ENCODE measurements at places on chromosomes 16 and 17. TPM values are rescaled to one million over a fixed set of nuclear protein-coding genes. Genes with fewer than 3 reads are reported as not detected.

Gene MPDU1
- 94.1 TPM for total RNA-seq

Gene CLEC3A
- total RNA-seq: not detected

Gene QPRT
- total RNA-seq: 1.3 TPM

Gene CRISPLD2
- 3.2 TPM for total RNA-seq

Gene SLC5A2
- 0.11 TPM for total RNA-seq

Gene GFAP
- total RNA-seq: 0.29 TPM

Gene PLA2G10
- total RNA-seq: 0.22 TPM

Gene PHKB
- total RNA-seq: 31.8 TPM

Gene NAGS
- total RNA-seq: 13.5 TPM

Gene OTOP3
- not detected for total RNA-seq

Gene TRPV2
- 0.69 TPM for total RNA-seq

Gene USP43
- total RNA-seq: 8.1 TPM

Gene EVPL
- 48.3 TPM for total RNA-seq

Gene TBX4
- total RNA-seq: not detected

Gene ZNF597
- total RNA-seq: not detected

Gene PITPNM3
- total RNA-seq: 7.1 TPM

Gene NPIPB2
- total RNA-seq: 2.4 TPM

Gene KRT12
- total RNA-seq: not detected

Gene CTRB2
- total RNA-seq: not detected

Gene TEDC2
- total RNA-seq: 44.9 TPM

Gene TPSD1
- total RNA-seq: not detected

Gene EFNB3
- 7.7 TPM for total RNA-seq

Gene PRCD
- 0.86 TPM for total RNA-seq

Gene ANKRD40CL
- not detected for total RNA-seq

Gene C17orf113
- 0.62 TPM for total RNA-seq
